ENCODE measurements at places on chromosomes 5 and 9.

DNA sequence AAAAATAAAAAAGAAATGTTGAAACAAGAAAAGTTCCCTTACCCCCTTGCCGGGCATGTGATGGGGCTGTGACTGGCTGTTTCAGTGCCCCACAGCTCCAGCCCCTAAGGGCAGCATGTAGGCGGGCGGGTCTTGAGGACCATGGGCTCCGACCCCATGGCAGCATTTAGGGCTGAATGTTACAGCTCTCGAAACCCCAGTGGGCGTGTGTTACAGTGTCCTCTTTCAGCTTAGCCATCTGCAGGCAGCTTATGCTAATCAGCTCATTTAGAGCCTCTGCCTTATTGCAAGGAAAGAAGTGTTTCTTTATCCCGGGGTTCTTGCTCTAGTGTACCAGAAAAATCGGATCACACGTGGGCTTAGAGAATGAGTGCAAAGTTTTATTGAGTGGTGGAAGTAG lies 497.4 kb upstream of the CYLC2 start:
- ATAC-seq = no peak

- ATAC-seq = no peak
Observed at GRCh38 chr5:76571559-76571958, 51.6 kb downstream of the F2RL2 start.

- no peak for ATAC-seq
Observed at GRCh38 chr5:135678640-135679268, 100.0 kb upstream of the CXCL14 start.

- ATAC-seq = no peak
Observed at GRCh38 chr9:117704597-117704996, 394 bp downstream of the TLR4 start.

DNA sequence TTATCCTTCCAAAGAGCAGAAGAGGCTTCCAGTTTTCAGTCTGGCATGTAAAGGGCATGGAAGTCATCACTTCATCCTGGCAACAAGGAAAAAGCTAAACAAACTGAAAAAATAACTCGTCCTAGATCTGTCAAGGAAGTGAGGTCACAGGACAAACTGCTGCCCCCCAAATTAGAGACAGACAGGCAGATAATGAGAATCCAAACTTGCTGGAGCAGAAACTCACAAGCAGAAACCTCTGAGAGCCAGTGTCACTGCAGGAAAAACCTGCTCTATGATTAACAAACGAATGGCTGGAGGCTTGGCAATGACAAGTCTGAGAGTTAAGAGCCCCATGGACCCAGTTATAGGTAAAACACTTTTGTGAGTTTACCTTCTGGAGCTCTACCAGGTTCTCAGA lies 18.9 kb upstream of the MLANA start:
- ATAC-seq = no peak
